ENCODE measurements at places on chromosomes 4 and X.

GRCh38 chr4:94446386-94446785 lies 5.4 kb upstream of the PDLIM5 start:
- H3K27me3 ChIP-seq, result peaks cover 19% of the 10 kb centered on the region
- peaks cover 4% of the 10 kb centered on the region for H3K4me1 ChIP-seq
- H3K36me3 ChIP-seq, result no peaks in the 10 kb centered on the region
- no peak for DNase-seq
- no peak overlapping the region for H3K27ac ChIP-seq
- no peak overlapping the region for H3K4me3 ChIP-seq

DNA sequence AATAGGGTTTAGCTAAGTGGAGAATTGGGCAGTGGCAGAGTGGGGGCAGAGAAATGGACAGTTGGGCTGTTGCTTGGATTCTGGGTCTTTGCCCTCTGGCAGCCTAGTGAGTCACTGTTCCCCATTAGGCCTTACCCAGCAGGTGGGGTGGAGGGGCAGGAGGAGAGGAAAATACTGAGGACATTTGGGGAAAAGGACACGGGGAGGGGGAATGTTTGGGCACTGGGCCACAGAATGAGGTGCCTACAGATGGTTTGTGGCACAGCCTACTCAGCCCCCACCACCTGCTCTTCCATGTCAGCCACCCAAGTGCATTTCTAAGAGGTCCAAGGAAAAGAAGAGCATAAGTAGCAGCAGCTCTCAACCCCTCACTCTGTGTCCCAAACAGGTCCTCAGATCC lies 13.0 kb downstream of the SLC16A2 start:
- H3K36me3 ChIP-seq, result no peaks in the 10 kb centered on the region
- H3K4me1 ChIP-seq, result no peaks in the 10 kb centered on the region
- peaks cover 8% of the 10 kb centered on the region for H3K27me3 ChIP-seq
- H3K4me3 ChIP-seq, result no peak overlapping the region
- H3K27ac ChIP-seq, result no peak overlapping the region
- DNase-seq, result no peak

GRCh38 chr4:21806991-21807390 lies 141.6 kb downstream of the KCNIP4 start:
- H3K4me3 ChIP-seq, result no peak overlapping the region
- no peak overlapping the region for H3K27ac ChIP-seq
- H3K27me3 ChIP-seq, result no peaks in the 10 kb centered on the region
- H3K4me1 ChIP-seq, result no peaks in the 10 kb centered on the region
- H3K36me3 ChIP-seq, result no peaks in the 10 kb centered on the region

DNA sequence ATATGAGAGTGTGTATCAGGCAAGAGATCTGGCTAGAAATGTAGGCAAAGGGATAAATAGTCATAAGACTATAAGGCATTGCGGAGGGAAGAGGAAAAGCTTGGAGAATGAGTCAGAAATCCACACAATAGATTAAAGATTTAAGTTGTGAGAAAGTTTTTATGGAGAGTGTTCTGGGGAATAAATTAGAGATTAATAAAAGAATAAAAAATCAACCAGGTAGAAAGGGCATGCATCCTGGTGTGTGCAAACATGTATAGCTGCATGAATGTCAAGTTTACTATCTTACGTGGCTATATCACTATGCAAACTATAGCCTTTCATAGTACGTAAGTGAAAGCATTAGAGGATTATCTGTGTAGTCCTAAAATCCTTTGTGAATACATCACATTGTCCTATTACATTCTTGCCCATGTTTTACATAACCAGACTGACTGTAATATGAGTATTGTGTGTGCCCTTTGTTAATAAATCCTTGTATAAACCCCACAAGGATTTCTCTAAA lies 36.9 kb downstream of the SNCA start:
- no peak for DNase-seq
- H3K36me3 ChIP-seq, result no peaks in the 10 kb centered on the region
- H3K27me3 ChIP-seq, result no peaks in the 10 kb centered on the region
- no peak overlapping the region for H3K4me3 ChIP-seq

Data from naive B cell (primary cell).